LNCaP clone FGC (cell line): ENCODE measurements at places on chromosomes 5 and 9.
A peak's percentile ranks its signal among the peaks of the same experiment; 100 is the strongest.

DNA sequence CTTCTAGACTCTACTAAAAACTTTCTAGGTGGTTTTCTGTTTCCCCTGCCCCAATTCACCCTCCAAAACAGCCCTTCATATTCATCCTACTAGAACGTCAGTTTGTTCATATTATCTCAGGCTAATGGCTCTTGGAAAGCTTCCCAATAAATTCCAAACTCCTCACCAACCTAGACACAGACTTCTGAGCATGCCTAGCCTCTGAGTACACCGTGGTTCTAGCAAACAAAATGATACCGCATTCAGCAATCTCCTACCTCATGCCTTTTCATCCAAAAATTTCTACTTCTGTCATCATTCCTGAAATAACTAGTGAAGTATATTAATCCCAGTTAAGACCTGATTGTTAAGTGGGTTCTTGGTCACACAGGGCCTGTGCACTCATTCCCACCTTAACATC is 46.5 kb upstream of the NR5A1 start:
- no peak for DNase-seq

- no peak for DNase-seq
Measured at GRCh38 chr9:128232528-128233428, 29.6 kb downstream of the DNM1 start.

- no peak for DNase-seq
Measured at GRCh38 chr5:174303035-174303434, 257.5 kb downstream of the NSG2 start.

- DNase-seq: no peak
Measured at GRCh38 chr5:112657804-112658203, 79.9 kb upstream of the APC start.

DNA sequence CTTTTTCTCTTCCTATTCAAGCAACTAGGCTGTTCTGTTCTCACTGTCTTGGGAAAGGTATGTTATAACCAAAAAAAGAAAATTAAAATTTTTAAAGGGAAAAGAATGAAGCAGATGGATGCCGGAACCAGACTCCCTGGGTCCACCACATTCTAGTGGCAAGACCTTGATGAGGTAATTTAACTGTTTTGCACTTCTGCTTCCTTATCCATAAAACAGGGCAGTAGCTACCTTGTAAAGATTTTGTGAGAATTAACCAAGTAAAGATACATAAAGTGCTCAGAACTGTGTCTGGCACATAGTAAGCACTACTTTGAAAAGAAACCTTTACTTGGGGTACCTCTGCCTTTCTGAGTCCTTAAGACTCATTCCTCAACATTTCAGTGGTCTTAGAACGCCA is 17.0 kb downstream of the EPB41L4B start:
- DNase-seq: peak; percentile 54

GRCh38 chr5:102823441-102823874 is 68.4 kb downstream of the PAM start:
- no peak for DNase-seq

GRCh38 chr5:78221964-78222451 is 72.5 kb downstream of the AP3B1 start:
- peak; percentile 10 for DNase-seq

- DNase-seq: no peak
Measured at GRCh38 chr5:39209924-39210323, 9.4 kb downstream of the FYB1 start.
